ENCODE measurements at places on chromosomes 3 and 15.
A peak's percentile ranks its signal among the peaks of the same experiment; 100 is the strongest.

GRCh38 chr3:13417166-13417947 is 2.8 kb downstream of the NUP210 start:
- no peak for DNase-seq

DNA sequence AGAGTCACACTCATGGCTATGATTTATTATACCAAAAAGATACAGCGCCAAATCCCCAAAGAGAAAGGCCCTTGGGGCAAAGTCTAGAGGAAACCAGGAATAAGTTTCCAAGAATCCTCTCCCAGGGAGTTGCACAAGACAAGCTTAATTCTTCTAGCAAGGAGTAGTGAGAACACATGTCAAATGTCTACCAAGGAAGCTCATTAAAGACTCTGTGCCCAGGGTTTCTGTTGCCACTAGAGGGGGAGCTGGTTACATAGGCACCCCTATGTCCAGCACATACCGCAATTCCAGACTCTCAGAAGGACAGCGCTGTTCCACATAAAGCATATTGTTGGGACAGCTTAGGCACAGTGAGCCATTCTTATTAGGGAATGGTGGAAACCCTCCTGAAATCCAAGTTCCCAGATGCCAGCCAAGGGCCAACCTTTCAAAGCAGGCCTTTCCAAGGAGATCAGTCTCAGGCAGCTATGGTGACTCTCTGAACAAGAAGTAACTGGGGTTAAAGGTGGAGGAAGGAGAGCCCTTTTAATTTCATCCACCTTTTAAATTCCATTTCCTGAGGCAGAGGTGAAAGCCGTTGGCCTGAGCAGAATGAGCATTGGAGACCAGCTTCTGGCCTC is 194.2 kb downstream of the UACA start:
- DNase-seq = peak; percentile 68

DNA sequence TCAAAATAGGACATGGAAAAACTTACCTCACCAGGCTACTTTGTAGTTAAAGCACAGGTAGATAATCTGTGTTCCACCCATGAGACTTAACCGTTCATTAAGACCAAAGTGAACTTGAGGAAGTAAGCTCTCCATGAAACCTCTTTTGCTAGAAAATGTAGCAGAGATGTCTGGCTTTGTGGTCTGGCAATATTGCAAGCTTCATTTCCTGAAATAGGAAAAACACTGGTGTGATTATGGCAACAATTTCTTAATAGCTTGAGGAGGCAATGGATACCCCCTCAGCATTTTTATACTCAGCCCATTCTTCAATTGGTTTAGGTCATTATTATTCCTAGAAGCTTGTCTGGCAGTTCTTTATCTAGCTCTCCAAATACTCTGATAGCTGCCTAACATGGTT is 957.3 kb downstream of the IGSF11 start:
- DNase-seq = no peak

GRCh38 chr3:65006300-65006739 is 318.5 kb upstream of the ADAMTS9 start:
- peak; percentile 71 for DNase-seq

GRCh38 chr3:172550347-172550943 is 27.2 kb upstream of the TNFSF10 start:
- peak; percentile 63 for DNase-seq

- peak; percentile 84 for DNase-seq
These were observed 12.8 kb upstream of the CSRNP1 start for GRCh38 chr3:39166134-39166710.

DNA sequence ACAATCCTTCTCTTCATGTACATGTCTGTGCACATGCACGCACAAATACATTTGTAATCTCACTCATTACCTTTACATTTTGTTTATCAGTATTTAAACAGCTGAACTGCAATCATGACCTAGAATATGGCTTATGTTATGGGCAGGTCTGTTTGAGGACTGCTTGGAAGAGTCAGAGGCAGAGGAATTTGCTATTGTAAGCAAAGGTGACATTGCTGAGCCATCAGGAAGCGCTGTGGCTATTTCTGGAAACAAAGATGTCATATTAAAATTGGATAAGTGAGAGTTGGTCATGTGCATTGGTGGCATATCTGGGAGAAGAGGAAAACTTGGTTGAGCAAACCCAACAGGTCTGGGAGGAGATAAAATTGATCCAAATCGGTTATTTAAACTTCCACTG is 41.6 kb downstream of the USF3 start:
- no peak for DNase-seq

DNA sequence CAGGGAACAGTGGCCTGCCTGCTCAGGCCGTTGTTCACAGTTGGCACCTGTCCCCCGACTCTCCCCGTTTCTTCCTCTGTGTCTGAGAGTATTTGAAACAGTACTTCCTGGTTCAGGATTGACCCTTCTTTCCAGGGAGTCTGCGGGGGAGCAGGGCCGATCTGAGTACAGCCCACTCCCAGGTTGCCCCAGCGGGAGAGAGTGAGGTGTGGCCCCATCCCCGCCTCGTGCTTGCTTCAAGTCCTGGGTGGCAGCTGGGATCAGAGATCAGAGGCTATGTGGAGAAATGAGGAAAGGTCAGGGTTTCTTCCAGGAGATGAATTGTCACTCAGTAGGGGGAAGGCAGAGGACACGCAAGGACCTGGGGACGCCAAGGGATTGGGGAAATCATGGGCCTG is 6.5 kb upstream of the DLL4 start:
- DNase-seq = no peak

- no peak for DNase-seq
These were observed 544.9 kb downstream of the NAALADL2 start for GRCh38 chr3:175404027-175404426.

- DNase-seq = no peak
These were observed 3.4 kb upstream of the CCNL1 start for GRCh38 chr3:157163217-157163953.

DNA sequence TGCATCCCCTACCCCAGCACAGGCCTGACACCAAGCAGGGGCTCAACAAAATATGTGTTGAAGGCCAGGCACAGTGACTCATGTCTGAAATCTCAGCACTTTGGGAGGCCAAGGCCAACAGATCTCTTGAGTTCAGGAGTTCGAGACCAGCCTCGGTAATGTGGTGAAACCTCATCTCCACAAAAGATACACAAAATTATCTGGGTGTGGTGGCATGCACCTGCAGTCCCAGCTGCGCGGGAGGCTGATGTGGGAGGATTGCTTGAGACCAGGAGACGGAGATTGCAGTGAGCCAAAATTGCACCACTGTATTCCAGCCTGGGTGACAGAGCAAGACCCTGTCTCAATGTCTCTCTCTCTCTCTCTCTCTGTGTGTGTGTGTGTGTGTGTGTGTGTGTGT is 30.7 kb upstream of the CYP11A1 start:
- DNase-seq = no peak

GRCh38 chr3:114872588-114872987 is 274.5 kb downstream of the ZBTB20 start:
- no peak for DNase-seq

DNA sequence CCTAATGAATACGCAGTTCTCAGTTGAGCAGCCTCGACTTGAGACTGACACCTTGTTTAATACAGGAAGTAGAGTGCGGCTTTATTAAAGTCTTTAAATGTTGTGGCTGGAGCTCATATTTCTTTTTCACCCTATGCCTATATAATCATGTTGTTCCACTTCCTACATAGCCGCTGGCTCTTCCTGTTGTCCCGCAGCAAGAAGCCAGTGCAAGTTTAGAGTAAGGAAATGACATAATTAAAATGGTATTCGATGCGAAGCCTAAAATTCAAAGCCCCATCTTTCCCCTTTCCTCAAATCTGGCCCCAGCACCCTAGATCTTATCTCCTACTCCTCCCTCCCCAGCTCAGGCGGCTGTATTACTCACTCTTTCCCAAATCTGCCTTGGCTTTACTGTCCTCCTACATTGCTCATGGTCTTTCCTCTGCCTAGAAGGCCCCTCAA is 7.5 kb upstream of the PHLDB2 start:
- no peak for DNase-seq

Data from astrocyte of the hippocampus (primary cell).